ENCODE measurements at places on chromosomes 6 and 20.

GRCh38 chr6:47690214-47690613 lies 8.2 kb upstream of the ADGRF4 start:
- DNase-seq = no peak

DNA sequence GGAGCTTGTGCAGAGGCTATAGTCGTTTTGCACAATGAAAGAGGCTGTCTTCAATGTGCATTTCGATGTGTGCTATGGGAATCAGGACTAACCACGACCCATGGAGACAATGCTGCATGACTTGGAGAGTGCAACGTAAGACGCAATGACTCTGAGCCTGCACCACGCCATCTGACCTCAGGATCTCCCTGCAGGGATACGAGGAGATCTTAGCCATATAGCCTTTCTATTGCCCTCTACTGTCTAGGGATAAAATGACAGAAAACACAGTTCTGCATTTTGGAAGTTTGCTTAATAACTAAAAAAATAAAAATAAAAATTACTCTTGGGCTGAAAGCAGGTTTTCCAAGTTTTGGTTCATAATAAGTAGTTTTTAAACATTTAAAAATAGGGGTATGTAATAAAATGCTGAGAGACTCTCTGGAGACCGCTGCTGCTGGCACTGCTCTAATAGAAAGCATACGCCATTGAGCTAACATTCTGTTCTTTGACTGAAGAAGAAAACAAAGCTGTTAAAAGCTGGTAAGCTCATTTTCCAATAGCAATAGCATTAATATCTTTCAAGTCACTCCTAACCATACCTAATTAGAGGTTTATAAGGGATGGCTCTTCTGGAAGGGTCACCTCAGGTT lies 87.2 kb downstream of the PDE7B start:
- DNase-seq = no peak

GRCh38 chr20:24364482-24364881 lies 104.9 kb upstream of the SYNDIG1 start:
- no peak for DNase-seq

DNA sequence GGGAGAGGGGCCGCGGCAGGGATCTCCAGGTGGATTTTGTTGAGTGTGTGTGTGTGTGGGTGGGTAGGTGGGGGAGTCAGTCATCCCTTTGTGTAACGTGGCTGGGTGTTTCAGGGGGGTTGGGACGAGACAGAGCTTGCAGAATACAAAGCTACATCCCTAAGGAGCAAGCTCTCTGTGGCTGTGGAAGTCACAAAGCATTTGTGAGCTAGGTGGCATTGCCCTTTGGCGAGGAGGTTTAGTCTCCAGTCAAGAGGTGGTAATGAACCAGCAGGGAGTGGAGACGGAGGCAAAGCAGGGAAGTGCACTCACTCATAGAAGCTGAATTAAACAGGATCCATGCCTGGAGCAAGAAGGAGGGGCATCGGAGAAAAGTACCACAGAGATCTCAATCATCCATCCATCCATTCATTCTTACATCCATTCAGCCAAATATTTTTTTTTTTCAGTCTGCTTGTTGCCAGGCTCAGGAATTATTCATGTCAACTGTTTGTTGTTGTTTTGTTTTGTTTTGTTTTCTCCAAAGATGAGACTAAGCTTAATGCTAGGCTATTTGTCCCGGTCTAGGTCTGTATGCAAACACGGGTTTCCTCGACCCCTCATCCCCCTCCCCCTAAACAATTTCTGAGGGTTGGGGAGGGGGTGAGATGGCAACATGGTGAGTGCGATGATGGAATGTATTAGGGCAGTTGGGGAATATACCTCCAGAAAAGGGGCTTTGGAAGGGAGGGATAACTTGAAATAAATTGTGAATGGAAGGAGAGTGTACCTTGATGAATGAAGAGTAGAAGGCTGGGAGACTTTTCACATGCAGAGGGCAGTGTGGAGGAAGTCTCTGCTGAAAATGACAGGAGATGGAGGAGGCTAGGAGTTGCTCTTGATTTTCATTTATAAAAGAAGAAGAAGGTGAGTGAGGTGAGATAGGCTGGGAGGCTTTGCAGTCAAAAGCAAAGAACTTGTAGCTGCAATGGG lies 1.0 kb downstream of the HCRTR2 start:
- no peak for DNase-seq

DNA sequence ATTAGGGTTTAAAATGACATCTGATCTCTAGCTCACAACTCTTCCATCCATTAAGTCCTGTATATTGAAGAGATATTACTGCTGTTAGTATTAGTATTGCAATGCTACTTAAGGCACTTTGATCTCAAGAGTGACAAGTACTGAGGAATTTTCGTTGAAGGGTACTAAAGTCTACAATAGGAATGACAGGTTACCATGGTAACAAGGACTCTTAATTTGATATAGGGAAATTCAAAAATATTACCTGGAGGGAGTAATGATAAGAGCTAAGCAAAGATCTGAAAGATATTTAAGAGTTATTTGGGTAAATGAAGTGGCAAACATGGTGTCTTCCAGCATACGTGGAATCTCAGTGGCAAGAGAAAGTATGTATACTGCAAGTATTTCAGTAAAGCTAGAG lies 518.0 kb upstream of the SLC35B3 start:
- DNase-seq = no peak

DNA sequence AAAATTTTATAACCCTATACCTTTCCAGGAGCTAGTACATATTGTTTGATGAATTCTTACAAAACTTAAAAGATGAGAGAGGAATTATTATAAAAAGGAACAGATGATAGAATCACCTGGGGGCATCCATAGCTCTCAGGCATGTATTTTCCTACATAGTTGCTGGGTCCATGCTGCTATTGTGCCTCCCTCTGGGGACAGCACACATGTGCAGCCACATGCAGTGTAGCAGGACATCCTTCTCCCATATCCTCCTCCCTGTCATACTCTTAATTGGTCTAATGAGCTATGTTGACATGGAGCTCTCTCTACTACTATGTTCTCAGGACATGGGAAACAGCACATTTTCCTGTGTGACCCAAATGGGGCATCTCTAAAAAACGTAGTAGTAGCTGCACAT lies 898.2 kb upstream of the MAP3K7 start:
- no peak for DNase-seq

DNA sequence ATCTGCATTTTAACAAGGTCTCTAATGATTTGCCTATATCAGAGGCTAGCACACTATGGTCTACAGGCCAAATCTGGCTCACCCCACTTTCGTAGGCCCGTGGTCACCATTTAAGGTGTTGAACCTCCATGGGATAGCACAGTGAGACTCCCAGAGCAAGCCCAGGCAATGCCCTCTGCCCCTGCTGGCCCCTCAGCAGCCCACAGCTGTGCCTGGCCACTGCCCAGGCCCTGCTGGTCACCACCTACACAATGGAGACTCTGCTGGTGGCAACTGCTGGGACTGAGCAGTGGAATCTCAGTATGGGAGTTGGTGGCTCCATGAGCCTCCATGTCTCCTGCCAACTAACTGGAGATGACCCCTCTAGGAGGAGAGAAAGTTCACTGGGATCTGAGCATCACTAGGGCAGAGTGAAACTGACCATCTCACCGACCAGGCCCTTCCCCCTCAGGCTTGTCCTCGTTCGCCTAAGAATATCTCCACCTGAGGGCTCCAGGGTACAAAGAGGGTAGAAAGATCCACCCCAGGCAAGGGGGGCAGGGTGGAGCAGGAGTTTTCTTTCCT lies 2.3 kb downstream of the ANKRD66 start:
- no peak for DNase-seq

DNA sequence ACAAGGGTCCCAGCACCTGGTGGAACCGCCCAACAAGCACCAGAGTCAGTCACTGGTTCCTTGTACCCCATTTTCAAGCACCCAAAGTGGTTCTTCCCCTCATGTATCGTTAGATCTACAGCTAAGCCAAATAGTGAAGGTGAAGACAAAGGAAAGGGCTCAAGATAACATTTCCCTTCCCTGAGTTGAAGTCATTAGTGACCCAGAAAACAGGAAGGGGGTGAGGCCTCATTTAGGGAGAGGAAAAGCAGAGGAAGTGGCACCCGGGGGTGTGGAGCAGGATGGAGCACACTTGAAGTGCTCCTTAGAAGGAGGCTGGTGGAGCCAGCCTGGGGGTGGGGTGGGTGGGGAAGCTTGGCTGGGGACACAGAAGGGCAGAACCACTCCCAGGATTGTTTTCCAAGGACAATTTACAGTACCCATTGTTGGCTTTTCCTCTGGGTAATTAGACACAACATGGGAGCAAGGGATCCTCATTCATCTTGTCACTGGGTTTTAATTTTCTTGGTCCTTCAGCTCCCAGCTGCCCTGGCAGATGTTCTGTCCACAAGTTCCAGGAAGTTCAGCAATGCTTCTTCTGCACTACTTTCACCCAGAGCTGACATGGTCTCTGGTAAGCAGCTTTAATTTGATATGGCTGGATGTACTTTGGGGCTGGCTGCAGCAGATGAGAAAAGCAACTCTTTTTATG lies 73.3 kb upstream of the CD93 start:
- peak; percentile 8 for DNase-seq

DNA sequence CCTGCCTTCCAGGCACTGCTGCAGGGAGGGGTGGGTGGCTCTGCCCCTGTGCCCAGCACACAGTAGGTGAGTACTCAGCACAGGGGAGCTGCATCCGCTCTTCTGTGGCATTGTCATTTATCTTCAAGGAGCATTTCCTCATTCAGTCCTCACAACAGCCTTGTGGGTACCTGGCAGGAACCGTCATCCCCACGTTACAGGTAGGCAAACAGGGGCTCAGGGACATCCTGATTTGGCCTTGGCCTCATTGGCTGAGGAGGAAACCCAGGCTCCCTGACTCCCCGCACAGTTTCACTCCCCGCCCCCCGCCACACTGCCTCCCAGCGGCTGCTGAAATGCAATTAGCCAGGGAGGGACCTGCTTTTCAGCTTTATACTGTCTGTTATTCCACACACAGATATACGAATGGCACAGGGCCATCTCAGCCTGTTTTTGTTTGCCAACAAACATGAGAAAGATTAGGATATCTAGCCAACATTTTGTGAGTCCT lies 24.2 kb upstream of the PNPLA1 start:
- DNase-seq = peak; percentile 33

DNA sequence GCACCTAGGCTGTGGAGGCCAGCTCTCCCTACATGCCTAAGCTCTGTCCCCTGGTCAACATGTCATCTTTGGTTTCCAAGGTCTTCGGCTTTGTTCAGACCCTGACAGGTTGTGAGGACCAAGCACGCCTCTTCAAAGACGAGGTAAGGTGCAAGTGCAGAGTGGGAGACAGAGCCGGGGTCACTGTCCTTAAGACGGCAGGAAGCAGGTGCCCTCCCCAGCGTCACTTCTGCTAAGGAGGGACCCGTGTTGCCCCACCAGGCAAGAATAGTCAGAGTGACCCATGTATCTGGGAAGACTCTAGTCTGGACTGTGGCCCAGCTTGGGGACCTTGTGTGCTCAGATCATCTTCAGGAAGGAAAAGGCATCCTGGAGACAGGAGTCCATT lies 18.2 kb upstream of the SGK2 start:
- no peak for DNase-seq

- no peak for DNase-seq
Observed at GRCh38 chr20:49808753-49809152, 3.9 kb upstream of the SLC9A8 start.

- no peak for DNase-seq
Observed at GRCh38 chr6:110720066-110720465, 95.2 kb downstream of the CDK19 start.

- DNase-seq = no peak
Observed at GRCh38 chr6:101236709-101237108, 156.8 kb upstream of the GRIK2 start.

GRCh38 chr20:57940376-57940775 lies 230.6 kb upstream of the PMEPA1 start:
- no peak for DNase-seq

DNA sequence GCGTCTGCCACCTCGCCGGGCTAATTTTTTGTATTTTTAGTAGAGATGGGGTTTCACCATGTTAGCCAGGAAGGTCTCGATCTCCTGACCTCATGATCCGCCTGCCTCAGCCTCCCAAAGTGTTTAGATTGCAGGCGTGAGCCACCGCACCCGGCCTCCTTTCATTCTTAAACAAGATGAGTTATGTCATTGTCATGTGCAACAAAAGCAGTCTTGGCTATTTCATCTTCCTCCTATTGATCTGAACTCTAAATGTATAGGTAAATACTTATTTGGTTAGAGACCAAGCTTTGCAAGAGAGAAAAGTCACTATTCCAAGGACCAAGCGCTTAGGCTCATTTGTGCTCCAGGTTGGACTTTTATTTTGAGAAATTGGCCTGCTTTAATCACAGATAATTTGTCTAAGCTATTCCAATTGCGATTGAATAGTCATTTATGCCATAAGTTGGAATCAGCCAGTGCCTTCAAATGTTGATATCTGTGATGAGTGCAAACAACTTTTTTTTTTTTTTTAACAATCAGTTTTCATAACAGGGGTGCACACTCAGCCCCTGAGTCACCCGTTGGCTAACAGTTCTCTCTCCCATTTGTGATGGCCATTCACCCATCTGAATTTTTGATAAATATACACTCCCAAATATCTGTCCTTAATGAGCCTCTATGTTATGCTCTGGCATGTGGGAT lies 167.3 kb downstream of the BCAS1 start:
- DNase-seq = no peak

DNA sequence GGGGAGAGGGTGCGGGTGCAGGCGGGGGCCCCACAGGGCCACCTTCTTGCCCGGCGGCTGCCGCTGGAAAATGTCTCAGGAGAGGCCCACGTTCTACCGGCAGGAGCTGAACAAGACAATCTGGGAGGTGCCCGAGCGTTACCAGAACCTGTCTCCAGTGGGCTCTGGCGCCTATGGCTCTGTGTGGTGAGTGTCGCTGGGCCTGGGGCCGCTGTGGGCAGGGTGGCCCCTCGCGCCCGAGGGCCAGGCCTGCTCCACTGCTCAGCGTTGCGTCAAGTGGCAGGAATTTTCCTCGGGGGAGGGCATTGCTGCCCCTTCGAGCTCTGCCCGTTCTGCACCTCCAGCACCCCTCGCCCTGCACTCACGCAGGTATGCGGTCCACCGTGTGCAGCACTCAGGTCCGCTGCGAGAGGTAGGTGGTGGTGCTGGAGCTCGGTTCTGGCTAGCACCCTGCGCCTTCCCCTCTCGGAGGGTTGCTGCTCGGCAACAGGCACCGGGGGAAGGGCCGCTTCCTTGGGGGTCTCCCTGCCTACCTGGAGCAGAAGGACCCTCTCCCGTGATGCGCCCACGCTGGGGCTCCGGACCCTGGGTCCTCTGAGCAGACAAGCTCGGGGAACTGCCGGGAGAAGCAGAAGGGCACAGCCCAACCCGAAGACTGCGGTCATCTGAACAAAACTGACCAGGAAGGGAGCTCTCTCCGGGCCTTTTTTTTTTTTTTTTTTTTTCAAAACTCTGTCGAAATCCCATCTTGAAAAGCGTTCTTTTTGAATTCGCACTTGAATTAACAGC lies 674 bp downstream of the MAPK14 start:
- DNase-seq = peak; percentile 56

DNA sequence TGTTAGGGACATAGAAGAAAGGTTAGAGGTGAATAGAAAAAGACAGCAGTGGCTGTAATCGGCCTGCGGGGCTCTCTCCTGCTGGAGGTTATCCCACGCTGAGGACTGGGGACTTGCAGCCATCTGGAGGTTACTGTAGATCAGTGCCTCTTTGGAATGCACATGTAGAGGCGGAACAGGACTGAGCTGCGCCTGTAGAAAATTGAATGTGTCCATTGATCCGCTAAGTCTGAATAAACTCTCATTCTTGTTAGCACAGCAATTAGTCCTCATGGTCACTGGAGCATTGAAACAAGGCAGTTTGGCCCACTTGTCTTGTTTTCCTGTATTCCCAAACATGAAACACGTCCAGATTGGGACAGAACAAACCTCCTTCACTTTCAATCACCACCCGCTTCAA lies 46.3 kb upstream of the F13A1 start:
- no peak for DNase-seq

GRCh38 chr6:98831959-98832283 lies 2.5 kb upstream of the POU3F2 start:
- no peak for DNase-seq
